Activated CD4-positive, alpha-beta memory T cell treated with anti-CD3 and anti-CD28 coated beads, Interleukin-2, amount 10 ng/mL, durations not matched to agents 7 days and 5 days (primary cell): ENCODE measurements at places on chromosomes 12 and 14. TPM values are rescaled to one million over a fixed set of nuclear protein-coding genes. Genes with fewer than 3 reads are reported as not detected.

DNA sequence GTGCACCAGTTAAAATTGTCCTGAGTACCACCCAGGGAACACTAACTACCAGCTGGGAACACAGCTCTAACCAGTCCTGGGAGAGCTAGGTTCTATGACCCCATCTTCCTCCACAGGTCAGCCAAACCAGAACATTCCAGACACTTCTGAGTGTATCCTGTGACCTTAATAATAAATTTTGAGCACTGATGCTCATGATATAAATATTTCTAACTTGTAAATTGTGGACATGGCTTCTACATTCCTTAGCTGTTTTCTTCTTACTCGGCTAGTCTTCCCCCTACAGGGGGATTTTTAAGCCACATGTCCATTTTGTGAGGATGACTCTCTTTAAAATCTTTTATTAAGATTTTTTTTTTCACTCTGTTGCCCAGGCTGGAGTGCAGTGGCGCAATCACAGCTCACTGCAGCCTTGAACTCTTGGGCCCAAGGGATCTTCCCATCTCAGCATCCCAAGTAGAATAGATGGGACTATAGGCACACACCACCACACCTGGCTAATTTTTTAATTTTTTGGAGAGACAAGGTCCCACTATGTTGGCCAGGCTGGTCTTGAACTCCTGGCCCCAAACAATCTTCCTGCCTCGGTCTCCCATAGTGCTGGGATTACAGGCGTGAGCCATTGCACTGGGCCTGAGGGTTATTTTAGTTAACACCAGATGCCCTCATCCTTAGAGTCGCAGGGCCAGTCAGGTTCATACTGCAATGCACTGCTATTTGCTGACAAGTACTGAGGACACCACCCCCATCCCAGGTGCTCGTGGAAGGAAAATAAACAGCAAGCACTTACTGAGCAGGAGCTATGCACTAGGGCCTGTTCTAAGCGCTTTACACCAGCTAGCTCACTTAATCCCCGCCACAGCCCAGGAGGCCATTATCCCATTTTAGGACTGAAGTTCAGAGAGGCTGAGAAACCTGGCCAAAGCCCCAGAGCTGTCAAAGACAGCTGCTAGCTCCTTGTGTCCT lies 142.6 kb upstream of the NCOR2 start:
- no peak for DNase-seq

DNA sequence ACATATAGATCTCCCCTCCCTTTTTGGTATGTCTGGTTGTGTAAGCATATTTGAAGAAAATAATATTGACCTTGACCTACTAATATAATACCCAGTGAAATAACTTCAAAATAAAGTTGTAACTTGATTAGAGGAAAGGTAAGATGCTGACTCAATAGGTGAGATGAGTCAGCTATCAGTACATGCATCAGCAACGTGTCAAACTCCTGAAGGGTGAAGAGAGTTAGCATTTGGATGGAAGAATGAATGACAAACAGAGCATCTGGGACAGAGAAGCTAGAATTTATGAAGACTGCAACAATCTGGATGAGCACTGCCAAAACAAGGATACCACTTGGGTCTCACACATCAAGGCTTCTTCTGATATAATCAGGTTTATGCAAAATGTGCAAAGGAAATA lies 74.9 kb downstream of the PPP2R5E start:
- no peak for DNase-seq

- DNase-seq = no peak
Measured at GRCh38 chr12:105721051-105721825, 390.7 kb downstream of the C12orf75 start.

RERG gene
- total RNA-seq = not detected

DNA sequence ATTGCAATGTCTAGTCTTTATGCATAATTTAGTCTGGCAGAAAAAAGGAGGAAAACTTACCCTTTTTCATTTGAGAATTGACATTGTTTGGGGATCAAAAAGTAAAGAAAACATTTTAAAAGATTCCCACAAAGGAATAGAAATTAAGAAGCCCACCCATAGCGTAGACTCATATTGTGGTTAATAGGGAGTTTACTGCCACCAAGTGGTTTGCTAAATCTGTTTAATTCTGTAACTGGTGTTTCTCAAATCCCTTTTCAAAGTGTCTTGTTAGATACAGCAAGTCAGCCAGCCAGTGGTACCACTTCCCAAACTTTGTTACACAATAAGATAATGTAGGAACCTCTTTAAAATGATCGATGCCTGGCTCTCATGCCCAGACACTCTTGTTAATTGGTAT lies 180.3 kb downstream of the IPO8 start:
- DNase-seq = no peak

GRCh38 chr12:14993117-14993516 lies 20.3 kb downstream of the PDE6H start:
- no peak for DNase-seq

KRT73 gene
- not detected for total RNA-seq

TMEM19 gene
- total RNA-seq = 16.1 TPM

GRCh38 chr14:104266631-104267575 lies 128.5 kb downstream of the KIF26A start:
- no peak for DNase-seq

DNA sequence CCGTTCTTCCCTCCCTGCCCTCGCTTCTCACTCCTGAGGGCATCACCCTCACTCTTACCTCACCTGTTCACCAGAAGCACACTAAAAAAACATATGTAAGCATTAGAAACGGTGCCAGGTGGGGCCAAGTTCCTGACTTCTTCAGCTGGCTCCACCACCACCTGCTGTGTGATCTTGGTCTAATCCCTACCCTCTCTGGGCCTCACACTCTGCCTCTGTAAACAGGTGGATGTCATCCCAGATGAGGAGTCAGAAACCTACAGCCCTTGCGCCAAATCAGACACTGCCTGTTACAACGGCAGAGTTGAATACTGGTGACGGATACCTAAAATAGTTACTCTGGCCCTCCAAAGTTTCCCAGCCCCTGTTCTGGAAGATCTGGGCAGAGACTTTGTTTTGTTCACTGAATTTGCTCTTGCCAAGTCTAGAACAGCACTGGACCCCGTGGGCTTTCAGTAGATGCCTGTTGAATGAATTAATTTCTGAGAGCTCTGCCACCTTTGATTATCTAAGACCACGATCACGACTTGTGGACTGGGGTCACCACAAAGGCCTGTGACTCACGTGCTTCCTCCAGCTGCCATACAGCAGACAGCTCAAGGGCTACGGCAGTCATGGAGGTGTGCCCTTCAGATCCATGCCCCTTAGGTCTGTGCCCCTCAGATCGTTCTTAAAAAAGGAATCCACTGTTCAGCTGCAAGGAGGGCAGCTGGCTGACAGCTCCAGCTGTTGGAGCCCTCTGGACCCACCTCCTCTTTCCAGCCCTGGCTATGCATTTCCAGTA lies 71.9 kb downstream of the GSC start:
- no peak for DNase-seq

DLGAP5 gene
- 95.8 TPM for total RNA-seq

GLS2 gene
- 0.33 TPM for total RNA-seq

GRCh38 chr12:2924019-2924418 lies 33.3 kb downstream of the TULP3 start:
- no peak for DNase-seq

- no peak for DNase-seq
Measured at GRCh38 chr14:103099081-103099732, 4.7 kb downstream of the EXOC3L4 start.

DNA sequence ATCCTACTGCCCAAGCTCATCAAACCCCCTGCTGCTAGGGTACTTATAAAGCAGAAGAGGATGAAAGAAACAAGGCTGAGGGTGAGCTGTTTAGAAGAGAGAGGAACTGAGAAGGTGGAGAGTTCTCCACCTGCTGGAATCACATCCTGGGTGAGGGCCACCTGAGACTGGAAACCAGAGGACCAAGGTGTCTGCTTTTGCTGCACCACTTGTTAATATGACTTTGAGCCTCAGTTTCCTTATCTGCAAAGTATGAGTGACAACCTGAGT lies 203.2 kb upstream of the SSTR1 start:
- no peak for DNase-seq

DNA sequence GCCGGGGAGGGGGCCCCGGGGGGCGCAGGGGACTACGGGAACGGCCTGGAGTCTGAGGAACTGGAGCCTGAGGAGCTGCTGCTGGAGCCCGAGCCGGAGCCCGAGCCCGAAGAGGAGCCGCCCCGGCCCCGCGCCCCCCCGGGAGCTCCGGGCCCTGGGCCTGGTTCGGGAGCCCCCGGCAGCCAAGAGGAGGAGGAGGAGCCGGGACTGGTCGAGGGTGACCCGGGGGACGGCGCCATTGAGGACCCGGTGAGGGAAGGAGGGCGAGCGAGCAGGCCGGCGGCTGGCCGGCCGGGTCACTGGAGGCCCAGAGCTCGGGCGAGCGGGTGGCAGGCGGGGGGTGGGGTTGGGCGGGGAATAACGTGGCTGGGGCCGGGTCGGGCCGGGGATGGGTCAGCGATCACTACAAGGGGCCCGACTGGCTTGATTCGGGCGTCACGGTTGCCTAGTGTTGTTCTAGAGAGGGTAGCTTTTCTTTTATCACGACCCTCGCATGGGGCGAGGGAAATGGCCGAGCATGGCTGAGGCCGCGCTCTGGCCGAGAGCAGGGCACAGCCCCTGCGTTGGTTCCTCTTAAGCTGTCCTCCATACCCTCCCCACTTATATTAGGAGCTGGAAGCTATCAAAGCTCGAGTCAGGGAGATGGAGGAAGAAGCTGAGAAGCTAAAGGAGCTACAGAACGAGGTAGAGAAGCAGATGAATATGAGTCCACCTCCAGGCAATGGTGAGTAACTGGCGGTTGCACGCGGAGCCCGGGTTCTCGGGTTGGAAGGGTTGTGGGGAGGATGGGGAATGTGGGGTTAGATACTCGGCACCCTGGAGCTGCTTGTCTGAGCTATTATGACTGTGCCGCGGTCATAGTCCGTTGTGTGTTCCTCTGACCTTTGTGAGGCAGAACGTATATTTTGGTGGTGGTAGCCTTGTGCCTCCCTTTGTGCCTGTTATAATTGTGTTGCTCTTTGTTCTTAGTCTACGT lies 603 bp downstream of the PABPN1 start:
- DNase-seq = peak; percentile 74

C12orf60 gene
- total RNA-seq = 2.0 TPM

DNA sequence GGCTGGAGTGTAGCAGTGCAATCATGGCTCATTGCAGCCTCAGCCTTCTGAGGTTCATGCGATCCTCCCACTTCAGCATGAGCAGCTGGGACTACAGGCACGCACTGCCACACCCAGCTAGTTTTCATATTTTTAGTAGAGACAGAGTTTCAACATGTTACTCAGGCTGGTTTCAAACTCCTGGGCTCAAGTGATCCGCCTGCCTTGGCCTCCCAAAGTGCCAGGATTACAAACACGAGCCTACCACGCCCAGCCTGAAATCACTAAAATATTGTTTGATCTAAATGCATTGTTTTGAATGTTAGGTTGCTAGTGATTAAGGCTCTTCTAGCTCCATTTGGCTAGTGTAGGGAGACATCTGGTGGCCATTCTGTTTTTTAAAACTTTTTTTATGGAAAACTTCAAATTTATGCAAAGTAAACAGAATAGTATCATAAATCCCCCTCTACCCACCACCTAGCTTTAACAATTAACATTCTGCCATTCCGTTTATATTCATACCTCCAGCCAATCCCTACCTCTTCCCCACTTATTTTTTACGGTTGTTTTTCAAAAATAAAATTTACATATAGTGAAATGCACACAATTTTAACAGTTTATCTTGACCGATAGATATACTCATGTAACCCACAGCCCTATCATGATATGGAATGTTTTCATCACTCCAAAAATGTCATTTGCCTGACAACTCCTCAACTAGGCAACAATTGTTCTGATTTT lies 37.8 kb downstream of the MYO1H start:
- DNase-seq = no peak

GRCh38 chr14:22888662-22889061 lies 5.6 kb downstream of the REM2 start:
- peak; percentile 28 for DNase-seq

GRCh38 chr12:75837700-75838099 lies 193.9 kb downstream of the PHLDA1 start:
- DNase-seq = no peak

DNA sequence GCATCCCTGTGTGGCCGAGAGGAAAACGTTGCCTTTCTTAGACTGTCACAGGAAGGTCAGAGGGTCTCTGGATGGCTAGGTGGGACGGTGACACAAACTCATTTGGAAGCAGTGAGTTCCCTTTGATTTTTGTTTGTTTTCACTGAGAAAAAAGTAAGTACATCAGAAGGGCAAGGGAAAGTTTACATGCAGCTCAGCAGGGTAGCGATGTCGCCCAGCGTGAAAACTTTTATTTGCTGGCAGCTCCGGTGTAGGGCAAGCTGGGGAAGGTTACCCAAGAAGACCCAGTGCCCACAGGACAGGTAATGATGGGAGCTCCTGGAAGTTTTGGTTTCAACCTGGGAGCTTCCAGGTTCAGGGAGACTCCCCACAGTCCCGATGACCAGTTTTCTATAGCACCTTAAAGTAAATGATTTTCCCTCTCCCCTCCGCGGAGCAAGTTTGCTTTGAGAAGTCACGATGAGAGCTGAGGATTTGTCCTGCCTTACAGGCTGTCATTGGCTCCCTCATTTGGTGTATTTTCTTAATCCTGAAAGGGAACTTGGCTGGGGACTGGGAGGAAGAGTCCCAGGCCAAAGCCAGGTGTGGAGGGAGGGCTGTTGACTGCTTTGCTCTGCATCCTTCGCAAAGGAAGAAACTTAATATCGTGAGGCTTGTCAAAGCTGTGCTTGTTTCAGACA lies 64.7 kb upstream of the ESRRB start:
- DNase-seq = no peak

- no peak for DNase-seq
Measured at GRCh38 chr12:104748356-104748755, 209.7 kb downstream of the SLC41A2 start.

- no peak for DNase-seq
Measured at GRCh38 chr14:85556267-85556666, 26.3 kb downstream of the FLRT2 start.

GRCh38 chr12:4847713-4848112 lies 62.0 kb upstream of the KCNA1 start:
- no peak for DNase-seq

- DNase-seq = no peak
Measured at GRCh38 chr14:28608443-28608842, 158.1 kb upstream of the FOXG1 start.

- DNase-seq = no peak
Measured at GRCh38 chr12:104568935-104569334, 112.2 kb downstream of the CHST11 start.

DNA sequence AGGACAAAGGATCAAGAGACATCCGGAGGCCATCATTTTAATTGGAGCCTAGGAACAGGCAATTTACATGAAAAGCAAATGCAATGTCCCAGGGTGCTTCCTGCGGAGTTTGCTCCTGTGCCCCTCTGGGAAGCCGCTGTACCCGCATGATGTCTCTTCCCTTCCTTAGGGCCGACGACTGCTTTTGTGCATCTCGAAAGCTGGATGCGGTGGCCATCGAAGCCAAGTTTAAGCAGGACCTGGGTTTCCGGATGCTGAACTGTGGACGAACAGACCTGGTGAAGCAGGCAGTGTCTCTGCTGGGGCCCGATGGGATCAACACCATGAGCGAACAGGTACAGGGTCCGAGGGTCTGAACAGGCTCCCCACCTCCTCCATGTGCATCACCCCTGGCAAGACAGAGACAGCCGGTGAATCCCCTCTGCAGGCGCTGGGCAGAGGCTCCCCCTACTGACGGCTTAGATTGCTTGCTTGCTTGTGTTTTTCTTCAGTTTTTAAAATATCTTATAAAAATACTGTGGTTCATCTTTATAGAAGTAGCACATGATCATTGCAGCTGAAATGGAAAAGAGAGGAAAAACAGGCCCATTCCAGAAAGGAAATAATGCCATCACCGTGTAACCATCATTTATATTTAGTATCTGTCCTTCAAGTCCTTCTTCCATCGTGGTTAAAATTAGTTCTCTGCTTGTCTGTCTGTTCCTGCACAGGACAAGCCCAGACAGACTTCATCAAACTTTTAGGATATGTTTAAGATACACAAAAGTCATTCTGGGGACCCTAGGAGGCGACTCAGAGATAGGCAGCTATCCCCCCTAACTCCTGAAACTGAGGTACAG lies 75.4 kb upstream of the PWP1 start:
- DNase-seq = peak; percentile 30

ACTN1 gene
- 37.1 TPM for total RNA-seq
